ENCODE measurements at places on chromosomes 3 and 15. TPM values are rescaled to one million over a fixed set of nuclear protein-coding genes. Genes with fewer than 3 reads are reported as not detected.

DNA sequence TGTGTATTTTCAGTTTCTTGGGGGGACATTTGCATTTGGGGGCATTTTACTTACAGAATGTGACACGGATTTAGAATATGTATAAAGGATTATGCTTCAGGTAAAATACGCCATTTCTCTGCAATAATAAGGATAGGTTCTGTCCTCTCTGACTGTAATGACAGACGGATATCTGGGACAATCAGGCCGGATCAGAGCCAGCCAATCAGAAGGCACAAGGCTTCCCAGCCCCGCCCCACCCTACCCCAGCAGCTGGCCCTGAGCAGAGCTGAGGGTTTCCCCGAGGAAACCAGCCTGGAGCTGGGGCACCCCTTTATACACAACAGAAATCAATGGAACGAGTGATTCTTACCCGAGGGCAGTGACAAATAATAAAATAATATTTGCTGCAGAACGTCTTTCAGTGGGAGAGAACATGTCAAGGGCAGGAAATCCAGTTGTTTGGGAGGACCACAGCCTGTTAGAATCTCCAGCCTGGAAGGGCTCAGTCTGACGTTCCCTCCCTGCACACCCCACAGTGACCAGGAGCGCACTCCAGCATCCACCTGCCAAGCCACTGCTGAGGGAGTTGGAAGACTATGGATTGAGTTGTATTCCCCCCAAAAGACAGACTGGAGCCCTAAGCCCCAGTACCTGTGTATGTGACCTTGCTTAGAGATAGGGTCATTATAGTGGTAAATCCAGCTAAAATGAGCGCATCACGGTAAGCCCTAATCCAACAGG, 30.3 kb upstream of the SEC13 start:
- no peaks in the 10 kb centered on the region for H3K27me3 ChIP-seq
- DNase-seq = no peak
- H3K36me3 ChIP-seq = no peaks in the 10 kb centered on the region
- H3K4me1 ChIP-seq = peaks cover 7% of the 10 kb centered on the region
- H3K27ac ChIP-seq = no peak overlapping the region
- H3K4me3 ChIP-seq = no peak overlapping the region

- no peak overlapping the region for H3K27ac ChIP-seq
- no peaks in the 10 kb centered on the region for H3K36me3 ChIP-seq
- DNase-seq = no peak
- H3K4me3 ChIP-seq = no peak overlapping the region
Observed at GRCh38 chr3:95271395-95271794, 1208.5 kb downstream of the NSUN3 start.

- H3K27me3 ChIP-seq = no peaks in the 10 kb centered on the region
- H3K36me3 ChIP-seq = no peaks in the 10 kb centered on the region
- no peak overlapping the region for H3K27ac ChIP-seq
- H3K4me1 ChIP-seq = no peaks in the 10 kb centered on the region
- no peak for DNase-seq
- H3K4me3 ChIP-seq = no peak overlapping the region
Observed at GRCh38 chr3:60579734-60580133, 671.5 kb downstream of the FHIT start.

- no peak overlapping the region for H3K27ac ChIP-seq
- peaks cover 10% of the 10 kb centered on the region for H3K36me3 ChIP-seq
- no peak overlapping the region for H3K4me3 ChIP-seq
- H3K4me1 ChIP-seq = no peaks in the 10 kb centered on the region
Observed at GRCh38 chr15:57282686-57283085, 93.6 kb upstream of the CGNL1 start.

GRCh38 chr3:113258361-113258760, 47.0 kb downstream of the BOC start:
- DNase-seq = no peak
- H3K36me3 ChIP-seq = no peaks in the 10 kb centered on the region
- no peak overlapping the region for H3K4me3 ChIP-seq
- H3K27ac ChIP-seq = no peak overlapping the region
- H3K27me3 ChIP-seq = no peaks in the 10 kb centered on the region
- no peaks in the 10 kb centered on the region for H3K4me1 ChIP-seq

GRCh38 chr3:124559846-124560574, 170.2 kb upstream of the UMPS start:
- H3K27ac ChIP-seq = no peak overlapping the region
- H3K4me1 ChIP-seq = no peaks in the 10 kb centered on the region
- H3K27me3 ChIP-seq = peaks cover 1% of the 10 kb centered on the region
- H3K4me3 ChIP-seq = no peak overlapping the region
- no peaks in the 10 kb centered on the region for H3K36me3 ChIP-seq
- peak; percentile 47 for DNase-seq

Gene TIMMDC1
- total RNA-seq = 80.9 TPM

Gene DAZL
- total RNA-seq = not detected

Gene RTP3
- not detected for total RNA-seq

Gene NR2E3
- not detected for total RNA-seq

Gene KNG1
- total RNA-seq = not detected

Measured in CD4-positive, alpha-beta memory T cell (primary cell).